ENCODE measurements at places on chromosomes 7 and 10. TPM values are rescaled to one million over a fixed set of nuclear protein-coding genes. Genes with fewer than 3 reads are reported as not detected.

The SLC37A3 gene
- 30.2 TPM for total RNA-seq

The SUN3 gene
- total RNA-seq = not detected

The CUZD1 gene
- 1.5 TPM for total RNA-seq

The SLC39A12 gene
- total RNA-seq = not detected

The DKK1 gene
- total RNA-seq = 475 TPM

The VENTX gene
- total RNA-seq = not detected

The EEF1AKMT2 gene
- 18.9 TPM for total RNA-seq

The LRIT1 gene
- total RNA-seq = not detected

The SDK1 gene
- 0.72 TPM for total RNA-seq

The CYP3A7 gene
- not detected for total RNA-seq

The SMO gene
- 18.4 TPM for total RNA-seq

The TBX20 gene
- total RNA-seq = 2.9 TPM

The HTR5A gene
- not detected for total RNA-seq

The SFTPA2 gene
- total RNA-seq = not detected

The MAT1A gene
- total RNA-seq = not detected

The PTF1A gene
- not detected for total RNA-seq

The TFEC gene
- total RNA-seq = not detected

The C10orf105 gene
- total RNA-seq = not detected

The NME8 gene
- total RNA-seq = not detected

The GSTO2 gene
- 2.3 TPM for total RNA-seq

The ITGA8 gene
- total RNA-seq = 0.02 TPM

The C7orf57 gene
- total RNA-seq = 0.20 TPM

The CYP3A4 gene
- total RNA-seq = not detected

The CALML3 gene
- not detected for total RNA-seq

Measured in A549 treated with ZK216348 at 1 μM for 4 hours (cell line).